Caudate nucleus (tissue), 63 donors: ENCODE measurements at places on chromosomes 11 and 22.

GRCh38 chr11:67379061-67380058 lies 6.0 kb upstream of the CLCF1 start:
- DNase-seq = no peak

- no peak for DNase-seq
Observed at GRCh38 chr22:42289671-42290541, 19.5 kb upstream of the TCF20 start.

DNA sequence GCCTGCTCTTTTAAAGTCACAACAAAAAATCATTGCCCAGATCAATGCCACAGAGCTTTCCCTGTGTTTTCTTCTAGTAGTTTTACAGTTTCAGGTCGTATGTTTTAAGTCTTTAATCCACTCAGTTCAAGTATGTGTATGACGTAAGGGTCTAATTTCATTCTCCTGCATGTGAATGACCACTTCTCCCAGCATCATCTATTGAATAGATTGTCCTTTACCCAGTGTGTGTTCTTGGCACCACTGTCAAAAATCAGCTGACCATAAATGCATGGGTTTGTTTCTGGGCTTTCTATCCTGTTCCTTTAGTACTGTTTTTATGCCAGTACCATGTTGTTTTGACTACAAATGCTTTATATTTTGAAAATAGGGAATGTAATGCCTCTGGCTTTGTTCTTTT lies 28.1 kb downstream of the INTS4 start:
- DNase-seq = no peak

DNA sequence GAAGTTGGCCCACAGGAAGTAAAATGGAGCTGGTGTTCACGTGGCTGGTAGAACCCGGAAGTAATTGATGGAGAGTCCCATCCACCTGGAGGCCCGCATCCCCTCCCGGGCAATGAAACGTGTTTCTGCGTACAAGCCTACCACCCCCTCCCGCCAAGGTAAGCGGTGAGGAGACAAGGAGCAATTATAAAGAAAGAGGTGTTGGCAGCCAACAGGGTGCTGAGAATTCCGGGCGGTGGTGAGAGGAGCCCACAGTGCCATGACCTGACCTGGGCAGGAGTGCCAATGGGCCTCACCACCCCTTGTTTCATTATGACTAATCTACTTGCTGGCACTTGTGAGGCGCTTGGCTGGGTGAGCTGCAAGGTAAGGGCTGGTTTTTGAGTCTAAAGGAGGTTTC lies 83.8 kb upstream of the BID start:
- DNase-seq = no peak

DNA sequence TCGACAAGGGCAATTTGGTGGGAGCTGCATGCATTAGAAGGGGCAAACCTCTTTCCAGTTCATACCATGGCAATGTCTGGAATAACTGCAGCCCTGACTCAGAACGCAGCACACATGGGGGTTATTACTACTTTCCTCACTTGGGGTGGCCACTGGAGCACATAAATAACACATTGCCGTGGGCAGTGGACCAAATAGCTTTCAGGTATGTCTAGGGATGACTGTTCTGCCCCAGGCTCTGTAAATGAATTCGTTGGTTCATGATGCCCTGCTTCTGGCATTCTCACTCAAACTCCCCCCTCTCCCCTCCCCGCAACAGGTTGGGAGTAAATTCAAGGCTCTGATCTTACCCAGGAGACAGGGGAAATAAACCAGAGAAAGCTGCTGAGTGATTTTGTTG lies 238.0 kb upstream of the PLET1 start:
- no peak for DNase-seq

GRCh38 chr11:15985127-15985859 lies 371.1 kb downstream of the SOX6 start:
- DNase-seq = no peak

GRCh38 chr22:37804881-37805809 lies 2.6 kb upstream of the GCAT start:
- DNase-seq = peak; percentile 76

DNA sequence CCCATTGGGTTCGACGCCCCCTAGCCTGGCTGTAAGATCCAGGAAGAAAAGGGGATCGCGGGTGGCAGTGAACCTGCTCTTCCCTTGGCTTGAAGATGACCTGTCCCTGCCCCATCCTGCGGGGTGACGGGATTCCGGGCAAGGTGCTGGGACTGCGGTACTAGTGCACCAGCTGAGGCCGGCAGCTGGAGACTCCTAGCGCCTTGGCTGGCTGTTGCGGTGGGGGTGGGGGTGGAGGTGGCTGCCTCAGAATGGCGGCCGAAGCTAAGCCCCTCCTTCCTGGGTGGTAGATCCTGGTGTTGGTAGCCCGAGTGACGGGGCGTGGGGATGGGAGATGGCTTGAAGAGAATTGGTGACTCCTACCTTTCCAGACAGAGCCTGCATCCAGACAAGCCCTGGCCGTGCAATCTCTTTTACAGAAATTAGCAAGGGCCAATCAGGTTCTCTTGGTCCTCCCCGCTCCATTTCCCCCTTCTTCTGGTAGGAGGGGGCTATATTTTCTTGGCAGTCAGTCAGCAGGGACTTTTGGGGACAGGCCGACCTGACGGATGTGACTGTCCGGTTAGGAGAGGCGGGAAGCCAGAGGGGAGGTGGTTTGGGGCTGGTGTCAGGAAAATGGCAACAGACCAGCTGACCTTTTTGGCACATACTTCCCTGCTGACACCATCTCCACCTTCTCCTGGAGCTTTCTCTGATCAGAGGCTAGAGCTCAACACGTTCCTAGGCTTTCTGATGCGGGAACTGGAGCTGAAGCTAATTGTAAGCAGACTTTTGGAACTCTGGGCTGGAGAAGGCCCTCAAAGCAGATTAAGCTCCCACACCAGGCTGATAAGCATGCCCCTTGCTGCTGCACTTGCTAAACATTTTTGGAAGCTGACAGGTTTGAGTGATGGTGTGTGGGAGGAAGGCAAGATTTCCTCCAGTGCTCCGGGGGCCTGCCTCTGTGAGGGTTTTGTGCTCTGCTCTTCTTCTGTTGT lies 2.0 kb downstream of the NAV2 start:
- peak; percentile 54 for DNase-seq

DNA sequence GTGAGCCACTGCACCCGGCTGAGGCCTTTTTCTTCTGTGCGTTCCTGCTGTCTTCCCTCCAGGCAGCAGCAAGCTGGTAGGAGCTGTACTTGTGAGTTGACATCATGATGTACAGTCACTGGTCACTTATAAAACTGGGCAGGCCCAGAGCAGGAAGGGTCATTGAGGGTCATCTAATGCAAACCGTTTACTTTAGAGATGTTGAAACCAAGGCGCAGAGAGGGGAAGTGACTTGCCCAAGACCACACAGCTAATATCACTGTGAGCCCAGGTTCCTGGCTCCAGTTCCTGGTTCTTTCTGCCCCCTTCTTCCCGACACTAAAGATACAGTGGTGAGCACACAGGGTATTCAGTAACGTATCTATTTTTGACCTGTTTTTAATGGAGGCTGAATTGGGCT lies 27.3 kb downstream of the PTPRJ start:
- DNase-seq = no peak

- DNase-seq = no peak
Observed at GRCh38 chr11:119089319-119089718, 4.6 kb downstream of the HMBS start.

GRCh38 chr11:56214537-56214936 lies 19.5 kb downstream of the OR5T2 start:
- no peak for DNase-seq

- DNase-seq = no peak
Observed at GRCh38 chr11:85539029-85539689, 88.0 kb downstream of the DLG2 start.

DNA sequence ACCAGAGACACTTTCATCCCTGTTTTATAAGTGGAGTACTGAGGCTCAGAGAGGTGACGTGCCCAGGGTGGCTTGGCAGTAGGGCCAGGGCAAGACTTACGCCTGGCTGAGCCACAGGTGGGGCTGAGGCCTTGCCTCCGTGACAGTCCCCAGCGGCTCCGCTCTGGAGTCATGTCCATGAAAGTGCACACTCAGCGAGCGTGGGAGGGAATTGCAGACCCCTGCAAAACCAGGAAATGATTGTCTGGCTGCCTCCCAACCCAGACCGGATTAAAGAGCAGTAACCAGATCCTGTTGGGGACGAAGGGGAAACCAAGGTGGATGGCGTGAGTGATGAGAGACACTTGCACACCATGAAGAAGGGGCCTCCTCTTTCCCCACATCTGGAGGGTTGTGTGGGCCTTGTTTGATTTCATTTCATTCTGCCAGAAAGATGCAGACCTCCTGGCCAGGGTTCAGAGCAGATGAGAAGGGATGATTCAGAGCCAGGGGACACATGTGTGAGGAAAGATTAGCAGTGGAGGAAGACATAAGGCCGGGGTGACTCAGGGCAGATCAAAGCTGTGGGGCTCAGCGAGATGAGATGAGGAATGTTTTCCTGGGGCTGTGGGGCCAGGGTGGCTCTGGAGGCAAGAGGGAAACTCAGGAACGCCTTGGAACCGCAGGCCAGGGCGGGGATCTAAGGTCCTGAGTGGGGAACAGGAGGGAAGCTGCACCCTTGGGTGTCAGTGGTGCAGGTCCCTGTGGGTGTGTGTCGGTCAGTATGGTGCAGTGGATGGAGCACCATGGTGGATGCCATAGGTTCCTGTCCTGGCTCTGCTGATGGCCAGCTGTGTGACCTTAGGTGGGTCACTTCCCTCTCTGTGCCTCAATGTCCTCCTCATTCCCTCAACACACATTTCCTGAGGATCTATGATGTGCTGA lies 29.9 kb upstream of the LRRC32 start:
- DNase-seq = no peak

- DNase-seq = no peak
Observed at GRCh38 chr11:15471895-15472799, 357.4 kb downstream of the INSC start.

GRCh38 chr22:26238596-26238995 lies 69.3 kb downstream of the SEZ6L start:
- no peak for DNase-seq

GRCh38 chr22:43206509-43207161 lies 19.7 kb upstream of the TTLL12 start:
- no peak for DNase-seq

GRCh38 chr11:33645686-33646085 lies 54.9 kb downstream of the C11orf91 start:
- DNase-seq = no peak

DNA sequence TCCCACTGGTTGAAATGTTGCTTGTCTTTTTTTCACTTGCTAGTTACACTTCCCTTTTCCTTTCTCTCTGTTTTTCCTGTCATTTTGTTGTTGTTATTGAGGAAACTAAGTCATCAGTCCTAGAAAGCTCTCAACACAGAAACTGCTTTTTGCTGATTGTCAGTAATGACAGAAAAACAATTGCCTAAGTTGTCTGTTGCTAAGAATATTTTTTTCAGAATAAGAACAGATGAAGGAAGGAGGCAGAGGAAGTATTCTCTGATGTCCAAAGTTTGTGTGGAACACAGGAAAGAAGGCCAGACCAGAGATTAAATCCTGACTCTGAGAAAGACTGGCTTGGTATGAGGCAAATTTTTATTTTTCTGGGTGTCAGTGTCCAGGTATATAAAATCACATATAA lies 163.3 kb downstream of the CASP12 start:
- DNase-seq = no peak

- no peak for DNase-seq
Observed at GRCh38 chr11:69335007-69335780, 41.2 kb downstream of the MYEOV start.

GRCh38 chr22:44045145-44045544 lies 21.0 kb downstream of the PARVB start:
- no peak for DNase-seq

DNA sequence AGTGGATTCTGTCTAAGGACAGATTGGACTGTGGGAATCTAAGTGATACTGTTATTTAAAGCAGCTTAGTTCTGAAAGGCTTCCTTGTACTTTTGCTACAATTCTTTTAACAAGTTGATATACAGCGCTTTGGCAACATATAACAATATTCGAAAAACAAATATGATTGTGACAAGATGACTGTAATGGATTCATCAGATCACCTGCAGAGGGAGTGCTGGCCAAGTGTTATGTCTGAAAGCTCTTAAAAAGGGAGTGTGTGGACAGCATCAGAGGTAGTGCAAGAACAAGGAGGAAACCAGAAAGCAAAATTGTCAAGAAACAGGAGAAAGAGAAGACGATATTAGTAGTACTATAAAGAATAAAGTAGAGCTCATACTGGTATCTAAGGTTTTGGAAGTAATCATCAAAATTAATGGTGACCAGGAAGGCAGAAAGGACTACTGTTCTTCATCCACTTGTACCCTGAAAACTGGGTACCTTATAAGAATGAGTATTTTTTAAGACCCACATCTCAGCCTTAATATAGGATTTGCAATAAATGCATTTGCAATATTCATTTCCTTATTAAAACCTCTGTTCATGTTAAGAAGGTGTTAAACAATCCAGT lies 1112.0 kb upstream of the CCDC90B start:
- DNase-seq = no peak

- DNase-seq = no peak
Observed at GRCh38 chr11:11482730-11483129, 129.7 kb upstream of the CSNK2A3 start.

DNA sequence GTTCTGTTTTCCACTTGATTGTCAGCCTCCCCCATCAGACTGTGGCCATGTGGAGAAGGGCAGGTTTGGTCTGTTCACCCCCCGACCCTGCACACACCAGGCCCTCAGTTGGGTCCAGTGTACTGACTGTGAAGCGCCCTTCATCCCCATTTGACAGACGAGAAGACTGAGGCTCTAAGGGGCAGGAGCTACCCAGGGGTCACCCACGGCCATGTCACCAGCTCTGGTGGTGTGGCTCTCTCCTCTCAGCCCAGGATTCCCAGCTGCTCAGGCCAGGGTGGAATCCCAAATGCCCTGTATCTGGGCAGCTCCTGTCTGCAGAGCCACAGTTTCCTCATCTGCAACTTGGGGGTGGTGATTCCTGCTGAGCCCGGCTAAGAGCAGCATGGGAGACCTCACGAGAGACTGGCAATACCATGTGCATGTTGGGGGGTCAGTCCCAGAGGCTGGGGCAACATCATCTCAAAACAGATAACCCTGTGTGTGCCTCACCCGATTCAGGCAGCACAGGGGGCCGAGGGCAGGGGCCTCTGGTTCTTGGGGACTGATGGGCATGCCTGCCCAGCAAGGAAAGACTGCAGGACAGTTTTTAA lies 46.6 kb downstream of the MN1 start:
- no peak for DNase-seq

DNA sequence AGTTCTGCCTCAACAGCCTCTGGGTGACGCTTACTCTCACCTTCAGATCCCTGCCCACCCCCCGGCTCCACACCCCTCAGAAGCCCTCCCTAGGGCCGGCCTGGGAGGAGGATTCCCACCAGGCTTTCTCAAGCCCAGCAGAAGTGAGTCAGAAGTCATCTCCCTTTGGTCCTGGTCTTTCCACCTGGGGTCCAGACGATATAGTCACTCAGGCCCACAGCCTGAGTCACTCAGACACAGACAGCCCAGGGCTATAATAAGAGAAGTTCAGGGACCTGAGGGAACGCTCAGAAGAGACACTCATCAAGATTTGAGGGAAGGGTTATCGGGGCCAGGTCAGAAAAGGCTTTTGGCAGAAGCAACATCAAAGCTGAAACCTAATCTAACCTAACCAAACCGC lies 127.1 kb downstream of the SPATA19 start:
- no peak for DNase-seq

DNA sequence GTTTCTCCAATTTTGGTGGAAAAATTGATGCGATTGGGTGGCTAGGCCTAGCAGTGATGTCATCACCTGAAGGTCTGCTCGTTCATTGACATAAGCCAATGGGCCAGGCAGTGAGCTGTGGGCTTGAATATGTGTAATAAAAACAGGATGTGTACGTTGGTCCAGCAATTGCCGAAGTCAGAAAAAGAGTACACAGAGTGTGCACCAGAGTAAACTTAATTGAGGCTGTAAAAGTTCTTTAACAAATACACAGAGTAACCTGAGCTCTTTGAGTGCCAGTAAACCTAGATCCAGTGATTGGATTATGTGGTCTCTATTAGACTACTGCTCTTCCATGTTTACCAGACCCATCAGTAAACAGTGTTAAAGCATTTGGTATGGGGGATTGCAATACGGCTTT lies 13.0 kb upstream of the GLYATL1 start:
- no peak for DNase-seq
